ENCODE measurements at places on chromosomes 1 and 21.

DNA sequence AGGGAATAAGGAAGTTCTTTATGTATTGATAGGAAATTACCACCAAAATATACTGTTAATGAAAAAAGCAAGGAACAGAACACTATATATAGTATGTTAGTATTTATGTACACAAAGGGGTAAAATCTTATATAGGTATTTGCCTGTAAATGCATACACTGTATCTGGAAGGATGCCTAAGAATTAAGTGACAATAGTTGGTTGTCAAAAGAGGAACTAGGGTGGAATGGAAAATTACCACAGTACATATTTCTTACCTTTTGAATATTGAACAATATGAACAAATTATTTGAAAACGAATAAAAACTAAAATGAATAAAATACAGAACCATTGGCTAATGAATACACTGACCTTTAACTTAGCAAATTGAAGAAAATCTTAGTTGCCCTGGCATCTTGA, 13.6 kb downstream of the ARPC5 start:
- no peak for DNase-seq

DNA sequence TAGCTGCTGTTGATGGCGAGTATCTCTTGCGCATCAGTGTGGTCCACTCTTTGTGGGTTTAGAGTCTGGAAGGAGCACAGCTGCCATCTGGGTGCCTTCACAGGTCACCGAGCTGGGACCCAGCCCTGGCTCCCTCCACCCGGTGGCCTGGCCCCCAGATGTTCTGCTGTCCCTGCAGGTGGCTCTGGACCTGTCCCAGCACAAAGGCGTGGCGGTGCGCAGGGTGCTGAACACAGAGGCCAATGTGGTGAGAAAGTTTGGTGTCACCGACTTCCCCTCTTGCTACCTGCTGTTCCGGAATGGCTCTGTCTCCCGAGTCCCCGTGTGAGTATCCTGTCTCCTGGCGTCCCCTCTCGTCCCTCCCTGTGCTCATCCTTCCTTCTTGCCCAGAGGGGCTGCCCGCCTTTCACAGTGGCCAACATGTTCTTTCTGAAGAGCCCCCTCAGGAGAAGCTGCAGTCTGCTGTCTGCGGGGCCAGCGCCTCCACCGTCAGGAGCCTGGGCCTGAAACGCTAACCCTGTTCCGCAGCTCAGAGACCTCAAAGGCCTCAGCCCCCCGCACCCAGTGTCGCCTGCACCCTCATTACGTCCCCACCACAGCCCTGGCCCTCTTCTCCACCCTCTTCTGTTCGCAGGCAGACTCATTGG, 27.4 kb downstream of the QSOX1 start:
- DNase-seq: no peak

DNA sequence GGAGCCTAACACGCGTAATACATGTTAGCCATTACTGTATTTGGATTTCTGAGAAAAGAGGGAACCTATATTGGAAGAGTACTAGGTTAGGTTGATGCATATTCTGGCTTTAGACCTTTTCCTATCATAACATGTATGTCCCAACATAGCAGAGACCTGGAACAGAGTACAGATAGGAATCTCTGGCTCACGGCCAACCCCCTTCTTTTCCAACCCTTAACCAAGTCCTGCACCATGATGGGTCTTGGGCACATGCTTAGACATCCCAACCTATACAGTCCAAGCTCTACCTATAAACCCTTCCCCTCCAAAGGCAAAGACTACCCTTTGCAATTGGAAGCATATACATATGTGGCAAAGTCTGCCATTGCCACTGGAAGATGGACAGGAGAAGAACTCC, 227.9 kb downstream of the TM2D1 start:
- no peak for DNase-seq

- DNase-seq: no peak
Observed at GRCh38 chr1:232835166-232835565, 29.9 kb downstream of the MAP10 start.

All from GM12864 (cell line).